Kidney tubule cell (primary cell): ENCODE measurements at places on chromosomes 16 and 17.

DNA sequence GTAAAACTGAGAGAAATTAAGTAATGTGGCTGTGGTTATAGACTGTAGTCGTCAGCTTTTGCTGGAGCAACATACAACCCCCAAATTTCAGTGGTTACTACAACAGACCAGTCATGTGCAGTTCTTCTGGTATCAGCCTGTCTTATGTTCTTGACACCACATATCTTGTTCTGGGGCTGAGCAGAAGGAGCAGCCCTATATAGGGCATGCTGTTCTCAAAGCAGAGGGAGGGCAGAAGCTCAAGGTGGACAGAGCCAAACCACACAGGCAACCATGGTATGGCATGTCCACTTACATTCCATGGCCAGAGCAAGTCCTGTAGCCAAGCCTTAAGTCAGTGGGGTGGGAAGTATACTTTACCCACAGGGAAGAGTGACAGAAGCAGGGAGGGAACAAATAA, 7.7 kb downstream of the PRKAR1A start:
- no peak for DNase-seq

- DNase-seq: no peak
Observed at GRCh38 chr16:2791174-2791573, 3.8 kb upstream of the PRSS33 start.

GRCh38 chr17:413706-414380, 61.2 kb upstream of the RPH3AL start:
- no peak for DNase-seq

DNA sequence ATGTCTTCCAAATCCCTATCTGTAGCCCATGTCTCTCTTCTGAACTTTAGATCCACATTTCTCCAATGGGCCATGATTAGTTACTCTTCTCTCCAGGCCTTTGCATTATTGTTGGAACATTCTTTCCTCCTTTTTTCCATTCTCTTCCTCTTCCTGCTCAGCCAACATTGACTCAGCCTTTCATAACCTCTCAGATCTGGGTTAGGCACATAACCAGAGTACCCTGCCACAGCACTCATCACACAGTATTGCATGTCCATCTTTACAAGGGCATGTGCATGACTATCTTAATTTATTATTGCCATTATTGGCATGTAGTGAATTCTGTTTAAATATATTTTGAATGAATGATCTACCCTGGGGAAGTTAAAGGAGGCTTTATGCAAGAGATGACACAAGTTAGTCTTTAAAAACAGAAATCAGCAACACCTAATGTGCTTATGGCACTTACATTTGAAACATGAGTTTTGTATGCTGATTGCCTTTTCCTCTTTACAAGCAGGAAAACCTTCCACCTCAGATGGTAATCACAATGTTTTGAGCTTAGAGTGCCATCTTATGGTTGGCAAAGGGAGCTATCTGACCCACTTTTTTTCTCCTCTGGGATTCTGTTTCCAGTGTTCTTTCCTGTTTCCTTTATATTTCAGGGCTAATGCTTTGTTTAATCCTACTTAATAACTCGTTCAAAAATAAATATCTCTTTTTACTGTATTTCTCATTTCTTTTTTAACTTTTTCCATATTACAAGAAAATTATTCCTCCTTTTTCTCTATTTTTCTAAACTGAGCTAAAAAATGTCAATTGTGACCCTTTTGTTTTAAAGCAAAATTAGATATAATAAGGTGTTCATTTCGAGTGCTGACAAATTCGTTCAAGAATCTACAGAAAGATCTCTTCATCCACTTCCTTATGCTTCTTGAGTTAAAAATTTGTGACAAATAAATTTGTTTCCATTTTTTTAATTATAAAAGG, 151.0 kb upstream of the RBL2 start:
- peak; percentile 59 for DNase-seq

DNA sequence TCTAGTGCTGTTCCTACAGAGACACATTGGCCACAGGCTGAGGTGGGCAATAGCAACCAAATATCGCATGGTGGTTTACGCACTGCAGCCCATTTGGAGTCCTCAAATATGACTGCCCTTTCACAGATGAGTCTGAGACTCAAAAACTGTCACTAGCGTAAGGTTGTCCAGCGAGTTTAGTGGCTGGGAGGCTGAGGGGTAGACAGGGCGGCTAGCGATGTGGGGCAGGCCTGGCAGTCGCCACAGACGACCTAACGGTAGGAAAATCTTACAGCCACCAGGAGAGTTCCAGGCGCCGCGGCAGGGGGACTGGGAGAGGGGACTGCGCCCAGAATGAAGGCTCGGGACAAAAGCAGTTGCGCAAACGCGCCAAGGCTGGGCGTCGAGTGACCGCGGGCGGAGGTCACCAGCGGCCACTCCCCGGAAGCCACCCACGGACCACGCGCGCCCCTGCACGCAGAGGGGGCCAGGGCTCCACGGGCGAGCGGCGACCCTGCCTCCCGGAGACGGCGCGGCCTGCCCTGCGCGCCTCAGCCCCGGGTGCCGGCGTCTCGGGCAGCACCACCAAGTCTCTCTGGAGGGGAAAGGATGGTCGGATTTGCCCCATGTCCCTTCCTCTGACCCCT, 699 bp upstream of the MAP1LC3B start:
- peak; percentile 44 for DNase-seq

GRCh38 chr16:82741073-82741615, 114.4 kb downstream of the CDH13 start:
- DNase-seq: no peak

DNA sequence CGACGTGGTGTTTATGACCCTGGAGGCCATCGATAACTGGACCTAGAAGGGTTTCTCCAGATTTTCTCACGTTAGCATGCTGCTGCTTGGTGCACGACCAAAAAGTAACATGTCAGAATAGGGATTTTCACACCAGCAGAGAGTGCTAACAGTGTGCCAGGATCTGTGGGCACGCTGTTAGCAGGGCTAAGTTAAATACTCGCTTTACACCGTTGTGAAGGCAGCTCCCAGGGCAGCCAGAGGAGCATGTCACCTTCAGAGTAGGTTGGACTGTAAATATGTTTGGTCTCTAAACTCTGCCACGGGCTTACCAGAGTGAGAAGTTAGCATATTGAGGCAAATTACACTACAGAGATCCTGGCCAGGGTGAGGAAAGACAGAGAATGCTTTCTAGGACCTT, 113.2 kb upstream of the TBX2 start:
- DNase-seq: no peak

- no peak for DNase-seq
Observed at GRCh38 chr16:9542165-9542755, 450.8 kb downstream of the HAPSTR1 start.

DNA sequence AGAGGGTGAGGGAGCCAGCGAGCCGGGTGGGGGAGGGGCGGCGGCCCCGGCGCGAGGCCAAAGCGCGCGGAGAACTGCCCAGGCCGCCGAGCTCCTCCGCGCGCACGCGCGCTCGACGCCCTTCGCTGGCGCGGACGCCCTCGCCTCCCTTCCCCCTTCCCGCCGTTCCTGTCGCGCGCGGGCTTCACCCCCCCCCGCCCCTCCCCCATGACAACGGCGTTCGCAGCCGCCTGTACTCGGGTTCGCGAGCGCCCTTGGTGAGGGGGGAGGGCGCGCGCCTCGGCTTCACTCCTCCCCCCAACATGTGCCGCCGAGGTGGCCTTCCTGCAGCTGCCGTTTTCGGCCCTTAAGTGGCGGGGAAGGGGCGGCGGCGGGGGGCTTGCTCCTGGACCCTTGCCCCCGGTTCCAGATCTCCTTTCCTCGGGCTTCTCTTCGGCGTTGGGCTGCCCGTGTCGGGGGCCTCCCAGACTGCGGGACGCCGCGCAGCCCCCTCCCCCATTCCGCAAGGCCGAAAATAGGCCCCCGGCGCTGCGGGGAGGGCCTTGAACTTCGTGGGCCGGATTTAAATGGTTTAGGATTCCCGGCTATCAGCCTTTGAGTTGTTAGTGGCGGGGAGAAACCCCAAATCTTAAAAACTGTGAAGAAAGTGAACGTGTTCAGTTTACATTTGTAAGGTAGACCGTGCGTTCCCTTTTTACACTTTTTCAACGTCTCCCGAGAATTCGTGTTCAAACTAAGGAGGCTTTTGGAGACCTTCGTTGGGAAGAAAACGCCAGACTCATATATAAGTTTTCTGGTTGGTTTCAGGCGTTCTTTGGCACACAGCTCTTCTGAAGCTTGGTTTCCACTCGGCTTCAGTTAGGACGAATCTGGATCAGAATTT, 653 bp downstream of the SRRM2 start:
- peak; percentile 80 for DNase-seq

GRCh38 chr16:80751167-80751566, 53.2 kb downstream of the CDYL2 start:
- DNase-seq: no peak

- peak; percentile 57 for DNase-seq
Observed at GRCh38 chr17:80494547-80494946, 18.1 kb upstream of the NPTX1 start.

DNA sequence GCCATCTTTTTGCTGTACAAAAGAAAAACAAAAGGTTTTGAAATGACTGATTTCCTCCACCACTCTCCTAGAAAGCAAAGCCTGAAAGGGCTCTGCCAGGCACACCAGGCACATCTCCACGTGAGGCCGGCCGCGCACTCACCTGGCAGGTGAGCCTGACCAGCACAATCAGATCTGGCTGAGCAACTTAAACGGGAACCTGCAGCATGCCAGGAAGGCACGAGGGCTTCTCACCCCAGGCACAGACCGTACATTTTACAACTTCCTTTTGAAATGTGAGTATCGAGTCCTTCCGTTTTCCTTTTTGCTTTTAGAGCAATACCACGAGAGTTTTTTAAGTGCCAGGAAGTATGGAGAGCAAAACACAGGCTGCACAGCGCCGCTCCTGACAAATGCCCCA, 22.5 kb downstream of the SLC38A10 start:
- no peak for DNase-seq

DNA sequence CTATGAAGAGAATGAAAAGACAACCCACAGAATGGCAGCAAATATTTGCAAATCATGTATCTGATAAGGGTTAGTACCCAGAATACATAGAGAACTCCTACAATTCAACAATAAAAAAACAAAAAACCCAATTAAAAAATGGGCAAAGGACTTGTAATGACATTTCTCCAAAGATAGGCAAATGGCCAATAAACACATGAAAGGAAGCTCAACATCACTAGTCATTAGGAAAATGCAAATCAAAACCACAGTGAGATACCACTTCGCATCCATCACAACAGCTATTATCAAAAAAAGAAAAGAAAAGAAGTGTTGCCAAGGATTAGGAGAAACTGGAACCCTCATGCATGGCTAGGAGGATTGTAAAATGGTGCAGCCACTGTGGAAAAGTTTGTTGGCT, 45.1 kb upstream of the ARL6IP1 start:
- no peak for DNase-seq

GRCh38 chr17:82772026-82772425, 20.2 kb downstream of the TBCD start:
- peak; percentile 45 for DNase-seq

- no peak for DNase-seq
Observed at GRCh38 chr17:11980813-11981212, 16.5 kb downstream of the ZNF18 start.

GRCh38 chr16:75048530-75048929, 49.7 kb downstream of the ZNRF1 start:
- no peak for DNase-seq

GRCh38 chr17:49753959-49754391, 10.0 kb downstream of the FAM117A start:
- DNase-seq: no peak

- DNase-seq: no peak
Observed at GRCh38 chr17:42695500-42695899, 13.2 kb downstream of the CNTNAP1 start.

DNA sequence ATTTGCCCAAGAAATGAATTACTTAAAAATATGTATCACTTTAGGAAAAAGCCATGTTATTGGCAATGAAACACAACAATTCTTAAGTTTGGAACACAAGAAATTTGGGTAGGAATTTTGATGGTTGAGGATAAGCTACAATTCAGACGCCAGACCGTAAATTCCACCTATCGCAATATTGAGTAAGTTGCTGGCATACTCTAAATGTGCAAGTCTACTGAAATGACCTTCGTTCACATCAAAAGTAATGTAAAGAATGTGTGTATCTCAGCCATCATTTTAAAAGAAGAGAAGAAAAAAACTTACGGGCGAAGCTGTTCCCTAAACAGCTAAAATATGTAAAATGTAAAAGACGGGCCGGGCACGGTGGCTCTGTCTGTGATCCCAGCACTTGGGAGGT, 33.4 kb downstream of the UBE2G1 start:
- DNase-seq: no peak

DNA sequence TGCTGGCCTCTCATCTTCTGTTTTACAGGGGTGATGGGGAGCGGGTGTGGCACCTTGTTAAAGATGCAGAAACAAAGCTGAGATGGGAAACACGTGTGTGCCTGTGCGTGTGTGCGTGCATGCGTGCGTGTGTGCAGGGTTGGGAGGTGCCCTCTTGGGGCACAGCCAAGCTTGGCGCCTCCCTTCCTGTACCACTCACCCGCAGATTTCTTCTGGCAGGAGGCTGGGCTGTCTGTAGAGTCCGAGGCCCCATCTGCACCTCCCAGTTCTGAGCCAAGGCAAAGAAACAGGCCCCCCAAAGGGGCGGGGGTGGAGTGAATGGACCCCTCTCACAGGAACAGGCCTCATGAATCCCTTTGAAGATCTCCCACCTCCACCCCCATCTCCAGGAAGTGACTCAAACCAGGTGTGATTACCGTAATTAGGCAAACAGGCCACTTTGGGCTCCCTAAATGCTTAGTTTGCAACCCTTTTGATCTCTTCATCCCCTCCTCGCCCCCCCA, 20.9 kb downstream of the TNS4 start:
- no peak for DNase-seq

DNA sequence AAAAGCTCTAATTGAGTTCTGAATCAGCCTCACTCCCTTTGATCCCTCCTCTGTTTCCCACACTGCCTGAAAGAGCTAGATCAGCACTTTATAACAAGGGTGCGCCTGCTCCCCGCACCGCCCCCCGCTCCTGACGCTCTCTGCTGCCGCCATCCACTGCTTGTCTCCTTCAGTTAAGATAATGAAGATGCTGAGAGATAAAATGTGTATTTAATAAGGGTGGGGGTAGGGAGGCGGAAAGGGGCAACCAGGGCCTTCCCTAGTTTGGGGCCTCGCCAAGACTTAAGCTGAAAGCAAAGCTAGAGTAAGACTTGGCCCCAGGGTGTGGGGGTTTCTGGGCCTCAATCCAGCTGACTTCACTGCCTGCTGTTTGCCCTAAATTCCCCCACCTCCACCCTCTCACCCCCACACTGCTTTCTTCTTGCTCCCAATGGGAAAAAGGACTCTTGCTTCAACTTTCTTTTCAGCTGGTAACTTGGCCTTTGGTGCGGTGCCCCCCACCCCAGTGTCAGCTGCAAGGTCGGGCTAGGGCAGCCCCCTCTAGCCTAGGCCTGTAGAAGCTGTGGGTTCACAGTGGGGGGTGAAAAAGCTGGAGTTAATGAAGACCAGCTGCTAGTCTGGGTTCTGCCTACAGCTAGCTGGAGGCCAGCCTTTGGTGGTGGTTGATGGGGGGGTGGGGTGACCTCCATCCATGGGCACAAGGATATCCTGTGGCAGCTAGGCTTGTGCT, 1.8 kb upstream of the RARA start:
- no peak for DNase-seq

DNA sequence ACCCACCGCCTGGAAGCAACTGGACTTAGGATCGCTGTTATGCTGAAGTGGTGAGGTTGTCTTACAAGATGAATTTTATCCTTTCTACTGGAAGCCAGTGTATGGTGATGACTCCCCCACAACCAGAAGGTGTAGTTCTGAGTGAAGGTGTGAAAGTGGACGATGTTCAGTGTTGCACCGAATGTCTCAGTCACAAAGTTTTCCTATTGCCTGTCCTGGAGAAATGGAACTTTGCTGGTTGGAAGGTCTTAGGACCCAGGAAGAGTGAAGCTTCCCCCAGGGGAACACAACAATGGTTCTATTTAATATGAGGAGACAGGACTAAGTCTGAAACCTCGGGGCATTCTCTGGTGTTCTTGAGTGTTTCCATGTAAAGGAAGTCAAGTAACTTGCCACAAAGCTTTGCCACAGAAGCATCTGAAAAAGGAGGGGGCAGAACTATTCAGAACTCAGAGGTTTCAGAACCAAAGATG, 44.2 kb downstream of the USP22 start:
- no peak for DNase-seq
